Pancreas (tissue), 10 donors: ENCODE measurements at places on chromosomes 1 and 21. TPM values are rescaled to one million over a fixed set of nuclear protein-coding genes. Genes with fewer than 3 reads are reported as not detected.

Gene IGSF3
- total RNA-seq, result 2.6 TPM

Gene TNFSF18
- total RNA-seq, result 0.09 TPM

Gene NBPF10
- 0.86 TPM for total RNA-seq

Gene SZRD1
- 38.1 TPM for total RNA-seq

DNA sequence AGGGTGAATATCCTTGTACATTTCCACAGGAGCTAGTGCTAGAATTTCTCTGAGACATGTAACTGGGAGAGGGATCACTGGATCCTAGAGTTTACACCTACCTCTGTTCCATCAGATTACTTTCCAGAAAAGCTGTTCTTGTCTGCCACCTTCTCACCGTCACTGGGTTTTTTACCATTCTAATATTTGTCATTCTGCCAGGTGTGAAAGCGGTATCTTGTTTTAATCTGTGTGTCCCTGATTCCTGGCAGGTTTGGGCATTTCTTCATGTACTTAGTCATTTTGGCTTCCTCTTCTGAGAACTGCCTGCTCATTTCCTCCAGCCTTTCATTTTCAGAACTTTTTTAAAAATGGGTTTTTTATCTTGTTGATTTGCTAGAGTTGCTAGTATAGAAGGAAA is 5.1 kb downstream of the PMF1 start:
- H3K27me3 ChIP-seq, result no peaks in the 10 kb centered on the region
- peaks cover 26% of the 10 kb centered on the region for H3K4me1 ChIP-seq
- H3K27ac ChIP-seq, result peak overlapping the region; percentile 61
- H3K4me3 ChIP-seq, result no peak overlapping the region

DNA sequence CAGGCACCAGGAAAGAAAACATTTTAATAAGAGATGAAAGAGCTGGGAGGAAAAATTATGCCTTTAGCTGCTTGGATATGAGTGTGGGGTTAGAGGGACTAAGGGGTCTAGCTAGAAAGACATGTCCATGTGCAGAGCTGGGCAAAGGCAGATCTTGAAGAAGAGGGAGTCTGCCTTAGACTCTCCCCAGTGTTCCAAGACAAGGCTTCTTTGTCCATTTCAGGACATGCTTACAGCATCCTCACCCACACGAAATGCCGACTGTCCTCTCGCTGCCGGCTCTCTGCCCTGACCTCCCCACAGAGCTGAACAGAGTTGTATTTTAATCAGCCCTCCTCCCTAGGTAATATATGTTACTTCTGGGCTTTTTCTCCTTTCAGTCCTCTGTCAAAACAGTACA is 100.7 kb upstream of the ATP1B1 start:
- no peaks in the 10 kb centered on the region for H3K36me3 ChIP-seq
- H3K27me3 ChIP-seq, result no peaks in the 10 kb centered on the region
- H3K4me3 ChIP-seq, result no peak overlapping the region
- H3K4me1 ChIP-seq, result no peaks in the 10 kb centered on the region
- no peak overlapping the region for H3K27ac ChIP-seq

DNA sequence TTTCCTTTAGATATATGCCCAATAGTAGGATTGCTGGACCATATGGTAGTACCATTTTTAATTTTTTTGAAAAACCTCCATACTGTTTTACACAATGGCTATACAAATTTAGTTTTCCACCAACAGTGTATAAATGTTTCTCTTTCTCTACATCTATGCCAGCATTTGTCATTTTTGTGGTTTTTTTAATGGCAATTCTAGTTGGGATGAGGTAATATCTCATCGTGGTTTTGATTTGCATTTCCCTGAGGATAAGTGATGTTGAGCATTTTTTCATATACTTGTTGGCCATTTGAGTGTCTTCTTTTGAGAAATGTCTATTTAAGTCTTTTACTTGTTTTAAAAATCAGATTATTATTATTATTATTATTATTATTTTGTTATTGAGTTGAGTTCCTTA is 35.5 kb downstream of the PLA2G4A start:
- DNase-seq, result no peak
- no peak overlapping the region for H3K4me3 ChIP-seq
- no peaks in the 10 kb centered on the region for H3K4me1 ChIP-seq
- H3K27me3 ChIP-seq, result no peaks in the 10 kb centered on the region

- no peak overlapping the region for H3K27ac ChIP-seq
- H3K4me3 ChIP-seq, result no peak overlapping the region
- no peak for DNase-seq
- H3K36me3 ChIP-seq, result no peaks in the 10 kb centered on the region
- no peaks in the 10 kb centered on the region for H3K27me3 ChIP-seq
Observed at GRCh38 chr1:5435414-5435813, 556.8 kb downstream of the NPHP4 start.

DNA sequence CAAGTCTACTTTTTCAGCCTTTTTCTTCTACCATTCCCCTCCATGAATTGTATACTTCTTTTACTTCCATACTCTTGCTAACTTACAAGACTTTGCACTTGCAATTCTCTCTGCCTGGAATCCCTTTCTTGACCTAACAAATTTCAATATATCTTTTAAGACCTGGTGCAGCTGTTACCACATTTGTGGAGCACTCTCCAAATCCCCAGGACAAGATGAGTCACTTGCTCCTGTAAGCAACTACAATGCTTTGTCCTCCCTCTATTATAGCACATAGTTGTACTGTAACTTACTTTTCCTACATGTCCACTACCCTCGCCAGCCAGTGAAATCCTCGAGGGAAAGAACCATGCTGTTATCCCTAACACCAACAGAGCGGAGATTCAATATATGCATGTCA is 43.1 kb downstream of the WARS2 start:
- H3K4me1 ChIP-seq, result no peaks in the 10 kb centered on the region
- no peaks in the 10 kb centered on the region for H3K36me3 ChIP-seq
- H3K27me3 ChIP-seq, result no peaks in the 10 kb centered on the region
- no peak overlapping the region for H3K27ac ChIP-seq
- no peak for DNase-seq

- H3K27ac ChIP-seq, result no peak overlapping the region
- H3K36me3 ChIP-seq, result no peaks in the 10 kb centered on the region
- H3K4me3 ChIP-seq, result no peak overlapping the region
- no peaks in the 10 kb centered on the region for H3K4me1 ChIP-seq
- no peaks in the 10 kb centered on the region for H3K27me3 ChIP-seq
- DNase-seq, result no peak
Observed at GRCh38 chr1:2877391-2877790, 75.9 kb upstream of the TTC34 start.

DNA sequence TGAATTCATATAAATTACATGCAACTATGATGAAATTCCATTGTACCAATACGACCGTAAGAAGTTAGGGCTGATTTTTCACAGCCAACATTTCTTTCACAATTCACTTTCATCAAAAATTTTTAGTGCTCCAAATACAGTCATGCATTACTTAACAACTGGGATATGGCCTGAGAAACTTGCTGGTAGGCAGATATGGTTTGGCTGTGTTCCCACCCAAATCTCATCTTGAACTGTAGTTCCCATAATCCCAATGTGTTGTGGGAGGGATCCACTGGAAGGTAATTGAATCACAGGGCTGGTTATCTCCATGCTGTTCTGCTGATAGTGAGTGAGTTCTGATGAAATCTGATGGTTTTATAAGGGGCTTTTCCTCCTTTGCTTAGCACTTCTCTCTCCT is 244.4 kb downstream of the AKT3 start:
- H3K27me3 ChIP-seq, result no peaks in the 10 kb centered on the region
- no peaks in the 10 kb centered on the region for H3K4me1 ChIP-seq
- no peak overlapping the region for H3K4me3 ChIP-seq
- no peaks in the 10 kb centered on the region for H3K36me3 ChIP-seq

GRCh38 chr21:31176080-31176551 is 137.8 kb upstream of the KRTAP19-8 start:
- H3K4me1 ChIP-seq, result no peaks in the 10 kb centered on the region
- H3K27ac ChIP-seq, result no peak overlapping the region
- H3K4me3 ChIP-seq, result no peak overlapping the region
- DNase-seq, result no peak
- peaks cover 4% of the 10 kb centered on the region for H3K27me3 ChIP-seq

DNA sequence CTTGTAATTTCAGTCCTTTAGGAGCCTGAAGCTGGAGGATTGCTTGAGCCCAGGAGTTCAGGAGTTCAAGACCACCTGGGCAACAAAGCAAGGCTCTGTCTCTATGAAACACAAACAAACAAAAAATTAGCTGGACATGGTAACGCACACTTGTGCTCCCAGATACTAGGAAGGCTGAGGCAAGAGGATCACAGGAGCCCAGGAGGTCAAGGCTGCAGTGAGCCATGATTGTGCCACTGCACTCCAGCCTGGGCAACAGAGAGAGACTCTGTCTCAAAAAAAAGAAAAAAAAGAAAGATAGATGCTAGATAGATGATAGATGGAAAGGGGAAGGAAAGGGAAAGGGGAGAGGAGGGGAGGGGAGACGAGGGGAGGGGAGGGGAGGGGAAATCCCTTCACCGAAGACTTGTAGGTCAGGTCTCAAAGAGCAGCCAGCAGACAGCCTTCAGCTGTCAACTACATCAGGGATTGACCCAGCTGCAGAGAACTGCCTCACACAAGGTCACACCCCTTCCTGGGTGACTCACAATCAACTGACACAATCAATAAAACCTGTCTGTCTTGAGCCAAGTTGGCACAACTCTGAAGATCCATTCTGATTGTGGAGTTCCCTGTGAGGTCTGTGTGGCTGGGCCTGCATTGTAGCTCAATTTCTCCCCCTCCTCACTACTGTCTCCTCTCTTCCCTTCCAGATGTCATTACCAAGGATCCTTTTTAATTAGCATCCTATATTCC is 200.6 kb downstream of the RGS7 start:
- H3K27me3 ChIP-seq, result no peaks in the 10 kb centered on the region
- DNase-seq, result peak; percentile 54
- peak overlapping the region; percentile 41 for H3K27ac ChIP-seq
- H3K4me1 ChIP-seq, result no peaks in the 10 kb centered on the region
- H3K36me3 ChIP-seq, result no peaks in the 10 kb centered on the region

GRCh38 chr1:243421784-243422183 is 165.9 kb downstream of the SDCCAG8 start:
- no peaks in the 10 kb centered on the region for H3K4me1 ChIP-seq
- no peak overlapping the region for H3K27ac ChIP-seq
- no peak overlapping the region for H3K4me3 ChIP-seq

DNA sequence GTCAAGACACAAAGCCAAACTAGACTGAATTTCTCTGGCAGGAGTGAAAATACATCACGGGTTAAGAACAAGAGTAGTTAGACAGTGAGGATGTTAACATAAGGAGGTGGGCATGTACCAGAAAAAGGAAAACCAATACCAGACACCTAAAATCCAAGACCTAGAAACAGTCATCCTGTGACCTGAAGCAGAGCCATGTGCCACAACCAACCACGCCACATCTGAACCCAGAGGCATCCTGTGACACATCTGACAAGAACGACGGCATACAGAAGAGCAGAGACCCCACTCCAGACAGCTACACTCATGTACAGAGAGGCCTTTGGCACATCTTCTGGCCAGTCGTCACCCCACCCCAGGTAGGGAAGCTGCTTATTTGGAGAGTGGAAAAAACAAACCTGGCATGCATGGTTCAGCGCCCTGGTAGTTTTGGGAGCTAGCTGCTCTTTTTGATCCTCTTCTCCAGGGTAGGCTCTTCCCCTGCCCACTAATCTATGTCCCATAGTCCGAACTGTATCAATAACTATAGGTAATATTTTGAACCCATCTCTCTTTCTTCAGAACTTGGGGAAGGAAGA is 72.1 kb downstream of the SLC45A1 start:
- no peak overlapping the region for H3K27ac ChIP-seq
- no peaks in the 10 kb centered on the region for H3K36me3 ChIP-seq
- DNase-seq, result no peak
- no peaks in the 10 kb centered on the region for H3K27me3 ChIP-seq
- H3K4me1 ChIP-seq, result peaks cover 24% of the 10 kb centered on the region

GRCh38 chr1:14759042-14759818 is 160.7 kb downstream of the KAZN start:
- H3K4me3 ChIP-seq, result no peak overlapping the region
- H3K4me1 ChIP-seq, result no peaks in the 10 kb centered on the region
- H3K27ac ChIP-seq, result no peak overlapping the region

DNA sequence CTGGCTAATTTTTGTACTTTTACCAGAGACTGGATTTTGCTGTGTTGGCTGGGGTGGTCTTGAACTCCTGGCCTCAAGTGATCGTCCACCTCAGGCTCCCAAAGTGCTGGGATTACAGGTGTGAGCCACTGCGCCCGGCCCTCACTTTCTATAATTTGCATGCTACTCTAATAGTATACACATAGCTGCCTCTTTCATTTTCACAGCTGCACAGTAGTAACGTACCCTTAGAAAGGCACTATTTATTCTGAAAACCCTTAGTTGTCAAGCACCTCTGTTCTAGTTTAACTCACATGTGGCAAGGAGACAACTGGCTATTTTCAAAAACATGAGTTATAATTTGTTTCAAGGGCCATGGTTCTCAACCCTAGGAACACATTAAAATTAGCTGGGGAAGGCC is 17.2 kb downstream of the TPM3 start:
- no peaks in the 10 kb centered on the region for H3K27me3 ChIP-seq
- no peak overlapping the region for H3K4me3 ChIP-seq
- no peak for DNase-seq
- H3K27ac ChIP-seq, result no peak overlapping the region

GRCh38 chr1:180131510-180131909 is 23.2 kb upstream of the QSOX1 start:
- no peaks in the 10 kb centered on the region for H3K36me3 ChIP-seq
- H3K27me3 ChIP-seq, result no peaks in the 10 kb centered on the region
- H3K4me1 ChIP-seq, result no peaks in the 10 kb centered on the region
- DNase-seq, result no peak

DNA sequence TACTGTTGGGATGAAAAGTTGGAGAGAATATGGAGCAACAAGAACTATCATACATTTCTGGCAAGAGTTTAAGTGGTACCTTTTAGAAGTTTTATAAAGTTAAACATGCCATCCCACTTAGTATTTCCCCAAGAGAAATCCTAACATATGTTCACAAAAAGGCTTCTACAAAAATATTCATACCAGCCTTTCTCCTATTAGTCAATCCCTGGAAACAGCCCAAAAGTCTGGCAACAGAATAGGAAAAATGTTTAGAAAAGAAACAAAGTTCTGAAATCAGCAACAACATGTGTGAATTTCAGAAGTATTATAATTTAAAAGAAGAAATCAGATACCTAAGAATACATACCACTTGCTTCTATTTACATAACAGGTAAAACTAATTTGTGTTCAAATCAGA is 271.0 kb downstream of the DSCAM start:
- no peak overlapping the region for H3K4me3 ChIP-seq
- no peak overlapping the region for H3K27ac ChIP-seq
- H3K36me3 ChIP-seq, result no peaks in the 10 kb centered on the region
- peaks cover 3% of the 10 kb centered on the region for H3K27me3 ChIP-seq
- no peak for DNase-seq
- H3K4me1 ChIP-seq, result no peaks in the 10 kb centered on the region

DNA sequence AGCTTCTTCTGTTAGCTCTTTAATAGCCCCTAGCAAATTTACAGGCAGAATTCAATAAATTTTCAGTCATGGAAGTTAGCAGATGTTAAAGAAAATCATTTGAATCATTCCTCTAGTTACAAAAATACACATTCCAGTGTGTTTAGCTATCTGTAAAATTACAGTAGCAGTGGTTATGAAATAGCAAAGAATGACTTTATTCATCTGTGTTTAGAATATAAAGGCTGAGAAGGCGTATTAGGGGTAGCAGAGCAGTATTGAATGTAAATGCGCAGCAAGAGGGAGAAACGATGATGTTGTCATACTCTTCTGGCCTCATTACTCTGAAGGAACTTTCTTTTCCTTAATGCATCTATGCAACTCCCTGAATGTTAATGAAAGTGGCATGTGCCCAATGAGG is 106.2 kb upstream of the CYYR1 start:
- no peaks in the 10 kb centered on the region for H3K36me3 ChIP-seq
- H3K4me3 ChIP-seq, result no peak overlapping the region
- no peaks in the 10 kb centered on the region for H3K4me1 ChIP-seq
- no peaks in the 10 kb centered on the region for H3K27me3 ChIP-seq
- DNase-seq, result no peak

- DNase-seq, result no peak
- no peaks in the 10 kb centered on the region for H3K4me1 ChIP-seq
- no peak overlapping the region for H3K4me3 ChIP-seq
- H3K36me3 ChIP-seq, result no peaks in the 10 kb centered on the region
- H3K27ac ChIP-seq, result no peak overlapping the region
Observed at GRCh38 chr1:247357781-247358211, 26.1 kb upstream of the ZNF496 start.
